Activated gamma-delta T cell treated with anti-CD3 and anti-CD28 coated beads, Interleukin-2, amount 50 U/mL, for 16 hours (primary cell): ENCODE measurements at places on chromosomes 4 and X.

DNA sequence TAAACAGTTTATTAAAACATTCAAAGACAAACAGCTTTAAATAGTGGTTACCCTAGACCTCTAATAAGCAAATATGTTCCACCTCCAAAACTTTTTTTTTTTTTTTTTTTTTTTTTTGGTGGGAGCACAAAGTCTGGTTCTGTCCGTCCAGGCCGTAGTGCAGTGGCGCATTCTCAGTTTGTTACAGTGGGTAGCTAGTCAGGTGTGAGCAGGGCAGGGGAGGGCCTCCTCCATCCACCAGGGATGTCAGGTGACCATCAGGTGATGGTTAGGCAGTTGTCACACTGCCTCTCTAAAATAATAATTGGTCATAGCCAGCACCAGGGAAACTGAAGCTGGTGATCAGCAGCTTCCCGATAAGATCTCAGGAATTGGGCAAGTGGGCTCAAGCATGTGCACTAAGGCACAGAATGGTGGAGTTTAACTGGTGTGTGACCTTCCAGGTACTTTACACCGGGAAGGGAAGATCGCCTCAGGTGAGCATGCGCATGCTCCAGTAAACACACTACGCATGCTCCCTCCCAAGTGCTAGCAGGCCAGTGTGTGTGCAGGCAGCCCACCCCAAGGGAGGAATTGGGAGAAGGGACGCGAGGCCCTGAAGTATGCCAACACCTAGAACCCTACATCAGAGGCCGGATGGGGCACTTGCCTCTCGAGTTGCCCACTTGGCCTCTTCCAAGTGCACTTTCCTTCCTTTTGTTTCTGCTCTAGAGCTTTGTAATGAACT is 27.2 kb downstream of the TNIP2 start:
- no peak for DNase-seq

GRCh38 chrX:16839219-16839851 is 30.8 kb downstream of the RBBP7 start:
- no peak for DNase-seq

- no peak for DNase-seq
Measured at GRCh38 chr4:155615081-155615887, 51.4 kb upstream of the GUCY1A1 start.

- no peak for DNase-seq
Measured at GRCh38 chr4:118734491-118735205, 49.5 kb downstream of the METTL14 start.

DNA sequence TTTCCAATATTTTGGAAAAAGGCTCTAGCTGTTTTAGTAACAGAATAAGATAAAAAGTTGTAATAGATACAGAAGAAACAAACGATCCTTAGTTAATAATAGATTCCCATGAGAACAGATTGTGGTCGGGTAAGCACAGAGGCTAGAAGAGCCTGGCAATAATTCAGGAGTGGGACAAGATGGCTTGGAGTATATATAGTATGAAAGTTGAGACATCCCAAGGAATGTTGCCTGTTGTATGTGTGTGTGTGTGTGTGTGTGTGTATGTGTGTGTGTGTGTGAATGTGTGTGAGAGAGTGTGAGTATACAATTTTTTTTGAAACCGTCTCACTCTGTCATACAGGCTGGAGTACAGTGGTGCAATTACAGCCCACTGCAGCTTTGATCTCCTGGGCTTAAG is 150.7 kb downstream of the PDGFC start:
- no peak for DNase-seq
